SHP77 treated with DMSO at 0.1 percent for 48 hours (cell line): ENCODE measurements at places on chromosomes 5 and 9.

GRCh38 chr9:123169926-123170325 lies 98.5 kb downstream of the STRBP start:
- no peak for DNase-seq

GRCh38 chr9:113352411-113352810 lies 3.1 kb downstream of the BSPRY start:
- no peak for DNase-seq

- DNase-seq, result no peak
These were observed 74.8 kb upstream of the FAM170A start for GRCh38 chr5:119554597-119554996.

- no peak for DNase-seq
These were observed 153.8 kb downstream of the DEPDC1B start for GRCh38 chr5:60546207-60546606.

GRCh38 chr5:143629871-143630659 lies 181.9 kb upstream of the HMHB1 start:
- DNase-seq, result no peak
